ENCODE measurements at places on chromosomes 5 and 9.

DNA sequence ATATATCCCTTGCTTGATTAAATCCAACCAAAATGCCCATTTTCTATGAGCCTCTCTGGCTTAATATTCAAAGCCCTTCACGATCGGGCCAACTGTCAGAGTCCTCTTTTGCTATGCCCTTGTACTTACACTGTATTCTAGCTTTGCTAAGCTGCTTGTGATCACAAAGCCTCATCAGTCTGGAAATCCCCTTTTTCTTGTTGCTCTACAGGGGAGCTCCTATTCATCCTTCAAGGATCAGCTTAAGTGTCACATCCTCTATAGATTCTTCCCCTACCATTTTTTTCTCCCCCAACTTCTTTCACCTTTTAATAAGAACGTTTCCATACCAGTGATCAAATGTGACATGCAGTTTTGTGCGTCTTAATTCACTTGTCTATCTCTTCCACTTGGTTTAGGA is 450.4 kb upstream of the CHD1 start:
- no peak for DNase-seq

DNA sequence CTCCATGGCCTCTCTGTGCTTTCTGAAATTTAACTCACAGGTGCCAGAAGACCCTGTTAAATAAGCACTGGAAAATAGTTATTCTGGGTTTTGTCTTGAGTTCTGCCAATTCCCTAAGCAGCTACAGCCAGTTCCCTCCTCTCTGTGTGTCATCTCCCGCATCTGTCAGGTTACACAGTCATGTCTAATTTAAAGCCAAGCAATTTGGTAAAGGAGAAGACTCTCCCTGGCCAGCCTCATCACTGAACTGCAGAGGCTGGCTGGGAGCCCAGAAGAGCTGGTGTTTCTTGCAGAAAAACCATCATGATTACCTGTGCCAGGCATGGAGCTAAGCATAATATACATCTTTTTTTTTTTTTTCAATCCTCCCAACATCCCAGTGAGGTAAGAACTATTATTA is 141.3 kb upstream of the ZNF366 start:
- no peak for DNase-seq

- no peak for DNase-seq
Observed at GRCh38 chr9:16899606-16900005, 29.1 kb upstream of the BNC2 start.

GRCh38 chr5:113058269-113058668 is 81.7 kb downstream of the DCP2 start:
- DNase-seq, result no peak

- DNase-seq, result peak; percentile 3
Observed at GRCh38 chr9:31519011-31519410, 865.4 kb upstream of the ACO1 start.

DNA sequence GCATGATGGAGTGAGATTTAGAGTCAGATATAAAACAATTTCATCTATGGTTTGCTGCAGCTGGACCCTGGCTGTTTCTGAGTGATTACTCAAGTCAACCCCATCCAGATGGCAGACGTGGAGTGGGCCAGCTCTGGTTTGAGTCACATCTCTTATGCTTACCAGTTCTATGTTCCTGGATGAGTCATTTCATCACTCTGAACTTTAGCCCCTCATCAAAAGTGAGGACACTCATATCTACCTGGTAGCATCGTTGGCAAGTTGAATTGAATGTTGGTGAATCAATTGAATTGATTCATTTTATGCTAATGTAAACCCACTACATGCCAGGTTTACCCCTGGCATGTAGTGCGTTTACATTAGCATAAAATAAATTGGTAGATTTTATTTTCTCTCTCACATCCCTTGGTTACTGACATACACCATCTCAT is 176.4 kb downstream of the FGF18 start:
- DNase-seq, result no peak

- DNase-seq, result no peak
Observed at GRCh38 chr5:172219296-172219695, 25.3 kb downstream of the EFCAB9 start.

GRCh38 chr5:91266184-91266705 is 116.9 kb downstream of the ARRDC3 start:
- no peak for DNase-seq

DNA sequence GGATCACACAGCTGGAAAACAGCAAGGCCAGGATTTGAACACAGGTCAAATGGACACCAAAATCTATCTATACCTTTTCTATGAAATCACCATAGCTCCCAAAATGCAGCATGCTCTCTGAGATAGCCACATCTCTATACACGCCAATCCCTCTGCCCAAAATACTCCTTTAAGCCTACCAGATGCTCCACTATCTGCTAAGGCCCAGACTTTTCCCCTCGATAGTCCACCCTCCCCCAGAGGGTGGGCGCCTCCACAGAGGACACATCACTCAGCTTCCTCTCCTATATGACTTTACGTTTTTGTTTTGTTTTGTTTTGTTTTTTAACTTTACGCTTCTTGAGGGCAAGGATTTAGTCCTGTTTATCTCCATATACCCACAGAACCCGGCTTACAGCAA is 46.8 kb downstream of the MTMR12 start:
- no peak for DNase-seq

DNA sequence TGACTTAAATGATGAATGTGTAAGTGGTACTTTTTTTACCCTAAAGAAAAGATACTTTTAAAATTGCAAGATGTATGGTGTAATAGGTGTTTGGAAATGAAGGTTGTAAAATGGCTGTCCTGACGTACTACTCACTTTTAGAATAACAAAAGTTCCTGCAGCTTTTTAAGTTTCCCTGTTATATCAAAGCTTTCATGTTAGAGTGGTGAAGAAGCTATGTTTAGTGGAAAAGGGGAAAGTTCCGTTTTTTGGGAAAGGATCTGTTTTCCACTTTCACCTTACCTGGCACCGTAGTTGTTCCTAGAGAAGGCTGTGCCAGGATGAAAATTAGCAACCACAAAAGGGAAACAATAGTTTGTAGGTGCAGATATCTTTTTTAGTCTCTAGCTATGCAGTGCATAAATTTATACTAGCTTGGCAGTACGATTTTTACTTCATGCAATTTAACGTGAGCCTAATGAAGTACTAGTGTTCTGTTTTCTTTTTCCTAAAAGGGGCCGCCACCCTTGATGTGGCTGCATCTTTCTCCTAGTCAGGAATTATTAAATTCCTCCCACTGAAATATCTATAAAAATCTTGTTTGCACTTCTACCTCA is 1.3 kb downstream of the TNPO1 start:
- no peak for DNase-seq

DNA sequence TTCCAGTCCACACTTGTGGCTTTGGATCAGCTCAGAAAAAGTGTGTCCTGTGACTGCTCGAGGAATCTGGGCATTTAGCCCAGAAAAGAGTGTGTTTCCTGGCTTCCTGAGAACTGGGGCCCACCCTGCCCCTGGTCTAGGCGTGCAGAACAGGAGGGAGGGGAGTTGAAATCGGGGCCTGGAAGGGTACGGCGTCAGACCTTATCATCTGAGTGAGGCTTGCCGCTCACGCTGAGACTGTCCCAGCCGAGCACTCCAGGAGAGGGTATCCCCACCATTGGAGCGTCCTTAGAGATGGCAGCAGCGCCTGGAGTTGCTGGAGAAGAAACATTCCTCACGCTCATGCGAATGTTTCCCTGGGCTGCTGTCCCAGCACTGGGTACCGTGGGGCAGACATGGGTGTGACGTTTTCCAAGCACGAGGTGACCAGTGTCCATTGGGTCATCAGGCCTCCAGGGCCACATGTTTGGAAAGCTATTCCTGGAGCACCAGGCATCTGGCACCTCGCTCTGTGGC is 22.5 kb downstream of the NEK6 start:
- no peak for DNase-seq
